ENCODE measurements at places on chromosomes 13 and 19.

GRCh38 chr13:35475960-35476943 lies at the start of gene MAB21L1:
Gene MAB21L1 (minus strand): TSS chr13:35476689. CDS start chr13:35476138, 551 bp downstream.
- DNase-seq = no peak

DNA sequence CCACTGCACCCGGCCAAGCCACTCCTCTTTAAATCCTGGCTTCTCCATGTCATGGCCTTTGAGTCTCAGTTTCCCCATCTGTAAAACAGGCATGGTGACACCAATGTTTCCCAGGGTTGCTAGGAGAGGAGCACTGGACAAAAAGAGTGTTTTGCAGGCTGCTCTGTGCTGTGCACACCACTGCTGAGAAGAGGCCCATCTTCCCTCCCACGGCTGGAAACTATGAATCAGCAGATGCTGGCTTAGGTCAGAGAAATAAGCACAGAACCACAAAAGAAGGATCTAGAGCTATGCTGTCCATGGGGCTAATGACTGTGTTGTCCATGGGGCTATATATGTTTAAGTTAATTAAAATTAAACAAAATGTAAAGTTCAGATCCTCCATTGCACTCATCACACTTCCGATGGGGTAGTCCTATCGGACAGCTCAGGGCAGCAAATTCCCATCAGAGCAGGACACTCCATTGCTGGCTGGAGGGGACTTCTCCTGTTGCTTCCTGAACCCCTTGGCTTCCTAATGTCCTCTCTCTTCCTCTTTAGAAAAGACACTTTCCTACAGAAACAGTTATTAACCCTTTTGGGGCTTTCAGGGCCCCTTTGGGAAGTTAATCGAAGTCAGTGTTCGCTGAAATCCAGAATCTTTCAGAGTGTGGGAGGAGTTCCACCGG lies 37.1 kb downstream of the TSHZ3 start:
- no peak for DNase-seq

DNA sequence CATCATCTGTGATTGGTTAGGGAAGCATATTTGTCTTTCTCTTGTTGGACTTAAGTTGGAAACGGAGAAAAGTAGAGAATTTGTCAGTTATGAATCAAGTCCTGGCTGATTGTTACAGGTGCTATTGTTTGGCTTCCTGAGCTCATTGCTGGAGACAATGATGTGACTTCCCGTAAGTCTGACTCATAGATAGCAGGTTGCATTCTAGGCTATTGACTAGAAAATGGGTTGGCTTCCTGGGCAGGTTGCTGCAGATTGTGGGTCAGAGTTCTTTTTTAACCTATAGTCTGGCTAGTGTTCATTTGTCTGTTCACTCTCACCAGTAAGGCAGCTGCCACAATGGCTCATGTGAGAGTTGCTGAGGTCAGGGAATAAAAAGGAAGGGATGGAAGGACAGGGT lies 101.5 kb downstream of the CCNA1 start:
- no peak for DNase-seq

- DNase-seq = no peak
Measured at GRCh38 chr13:41059456-41060081, 1.7 kb upstream of the WBP4 start.

GRCh38 chr13:30697177-30697953 lies 38.0 kb upstream of the ALOX5AP start:
- no peak for DNase-seq

GRCh38 chr13:21243045-21243897 lies 66.8 kb downstream of the MRPL57 start:
- no peak for DNase-seq

DNA sequence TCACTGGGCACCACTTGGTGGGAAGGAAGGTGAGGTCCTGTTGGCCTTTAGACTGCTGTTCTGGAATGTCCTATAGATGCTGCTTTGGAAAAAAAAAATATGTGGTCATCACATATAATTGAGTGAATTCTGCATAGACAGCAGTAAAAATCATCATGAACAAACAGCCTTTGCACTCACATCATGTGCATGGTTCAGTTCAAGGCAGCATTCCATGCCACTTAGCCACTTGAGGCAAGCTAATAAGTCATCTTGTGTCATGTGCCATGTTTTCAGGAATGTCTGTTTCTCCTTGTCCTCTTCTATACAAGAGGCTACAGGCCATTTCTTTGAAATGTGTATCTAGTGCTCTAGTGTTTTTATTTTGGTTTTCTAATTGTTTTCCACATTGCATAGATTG lies 43.9 kb upstream of the TSC22D1 start:
- DNase-seq = no peak
